ENCODE measurements at places on chromosomes 16 and 17. TPM values are rescaled to one million over a fixed set of nuclear protein-coding genes. Genes with fewer than 3 reads are reported as not detected.

Gene CDH1
- total RNA-seq: 3.9 TPM

Gene CDH3
- total RNA-seq: 0.68 TPM

Gene YBX2
- total RNA-seq: 0.47 TPM

Gene CAMKK1
- 17.9 TPM for total RNA-seq

Gene CDC6
- total RNA-seq: 58.6 TPM

Gene ORC6
- total RNA-seq: 42.4 TPM

Gene FOXC2
- total RNA-seq: 2.7 TPM

Gene HBA1
- 2.3 TPM for total RNA-seq

Gene FSCN2
- total RNA-seq: 2.0 TPM

Gene PLLP
- total RNA-seq: 1.0 TPM

Gene KCNJ16
- total RNA-seq: 0.26 TPM

Gene ENKD1
- 12.4 TPM for total RNA-seq

Gene SPECC1
- 44.6 TPM for total RNA-seq

Gene PPP1R27
- not detected for total RNA-seq

Gene CRISPLD2
- total RNA-seq: 3.1 TPM

Gene TNFRSF13B
- not detected for total RNA-seq

Gene ZBTB4
- total RNA-seq: 18.5 TPM

Gene ATP2A3
- 4.9 TPM for total RNA-seq

Gene FNDC8
- total RNA-seq: 0.11 TPM

Gene AANAT
- 0.34 TPM for total RNA-seq

Gene UBFD1
- 54.2 TPM for total RNA-seq

Gene TBC1D3H
- total RNA-seq: not detected

Gene CHST4
- total RNA-seq: not detected

Gene KRTAP9-8
- total RNA-seq: not detected

Gene TIGD7
- 1.7 TPM for total RNA-seq

Gene TEKT5
- total RNA-seq: not detected

Gene CDRT15L2
- total RNA-seq: not detected
